NCI-H524 treated with DMSO at 0.1 percent for 48 hours (cell line): ENCODE measurements at places on chromosomes 7 and 10.

DNA sequence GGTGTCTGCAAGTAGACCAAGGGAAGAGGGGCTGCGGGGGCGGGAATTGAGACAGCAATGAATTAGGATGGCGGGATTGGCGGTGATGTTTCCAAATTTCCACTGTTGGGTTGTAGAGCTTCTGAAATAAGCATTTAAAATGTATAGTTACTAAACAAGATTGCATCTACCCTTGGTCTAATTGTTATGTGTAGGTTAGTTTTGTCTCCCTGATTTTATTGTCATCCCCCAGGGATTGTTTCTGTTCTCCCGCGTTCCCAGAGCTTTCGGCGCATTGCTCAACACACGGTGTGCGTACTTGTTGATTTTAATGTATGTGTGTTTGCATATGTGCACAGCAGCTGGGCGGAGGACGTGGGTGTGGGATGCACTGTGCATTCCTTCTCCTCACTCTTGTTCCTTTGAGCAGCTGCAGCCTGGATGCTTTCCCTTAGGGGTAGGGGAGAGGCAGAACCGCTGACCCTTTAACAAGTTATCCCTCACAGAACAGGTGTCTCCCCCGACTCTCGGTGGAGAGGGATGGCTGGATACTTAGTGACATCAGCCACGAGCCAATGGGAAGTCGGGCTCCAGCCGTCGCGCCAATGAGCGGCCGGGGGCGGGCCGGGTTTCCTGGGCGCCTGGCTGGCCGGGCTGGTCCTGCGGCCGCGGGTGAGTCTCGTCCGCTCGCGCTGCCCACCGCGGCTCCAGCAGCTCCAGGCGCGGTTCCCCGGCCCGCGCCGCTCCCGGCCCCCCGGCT is at the start of gene TSPAN33:
TSS of gene TSPAN33 (plus strand) at position 613 of the 739 bp plus-strand sequence. CDS start 274 bp downstream, outside the sequence.
- DNase-seq, result peak; percentile 64

DNA sequence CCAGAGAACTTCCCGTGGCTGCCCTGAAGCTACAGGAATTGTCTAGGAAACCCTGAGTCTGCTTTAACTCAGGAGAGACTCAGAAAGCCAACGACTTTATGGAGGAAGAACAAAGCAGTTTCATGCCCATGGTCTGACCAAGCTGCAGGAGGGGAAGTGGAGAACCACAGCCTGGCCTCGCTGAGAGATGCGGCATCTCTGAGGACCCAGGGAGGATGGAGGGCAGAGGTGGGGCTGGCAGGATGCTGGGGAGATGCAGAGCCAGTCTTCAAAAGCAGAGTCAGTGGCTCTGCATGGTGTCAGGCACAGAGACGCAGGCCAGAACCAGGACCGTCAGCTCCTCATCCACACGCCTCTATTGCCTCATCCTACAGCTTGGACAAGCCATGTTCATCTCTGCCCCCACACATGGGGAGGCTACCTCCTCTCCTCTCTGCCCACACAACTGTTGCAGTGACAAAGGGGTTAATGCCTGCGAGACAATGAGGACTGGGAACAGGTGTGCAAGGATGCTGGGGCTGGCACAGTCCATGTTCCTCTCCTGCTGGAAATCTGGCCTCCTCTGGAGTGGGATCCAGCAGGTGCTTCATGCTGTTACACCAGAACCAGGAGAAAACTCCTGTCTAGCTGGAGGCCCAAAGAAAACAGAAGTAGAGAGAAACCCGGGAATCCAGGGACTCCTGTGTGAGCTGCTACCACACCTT is 267.0 kb downstream of the PLXNA4 start:
- no peak for DNase-seq

DNA sequence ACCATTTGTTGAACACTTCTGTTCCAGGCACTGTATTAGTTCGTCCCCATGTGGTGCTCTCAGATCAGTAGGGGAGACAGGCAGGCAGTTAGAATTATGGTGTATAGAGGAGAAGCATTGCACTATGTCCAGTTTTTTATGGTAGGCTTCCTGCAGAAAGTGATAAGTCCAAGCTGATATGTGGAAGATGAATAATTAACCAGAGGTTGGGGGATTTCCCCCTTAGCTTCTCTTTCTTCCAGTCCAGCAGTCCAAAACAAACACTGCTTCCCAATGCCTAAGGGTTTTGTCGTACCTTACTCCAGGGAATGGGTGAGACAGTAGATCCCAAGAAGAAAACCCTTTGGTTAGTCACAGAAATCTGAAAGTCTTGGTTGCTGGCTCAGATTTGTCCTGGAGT is 19.2 kb downstream of the HIF1AN start:
- DNase-seq, result no peak

GRCh38 chr7:146090023-146090645 is 26.5 kb upstream of the CNTNAP2 start:
- no peak for DNase-seq

DNA sequence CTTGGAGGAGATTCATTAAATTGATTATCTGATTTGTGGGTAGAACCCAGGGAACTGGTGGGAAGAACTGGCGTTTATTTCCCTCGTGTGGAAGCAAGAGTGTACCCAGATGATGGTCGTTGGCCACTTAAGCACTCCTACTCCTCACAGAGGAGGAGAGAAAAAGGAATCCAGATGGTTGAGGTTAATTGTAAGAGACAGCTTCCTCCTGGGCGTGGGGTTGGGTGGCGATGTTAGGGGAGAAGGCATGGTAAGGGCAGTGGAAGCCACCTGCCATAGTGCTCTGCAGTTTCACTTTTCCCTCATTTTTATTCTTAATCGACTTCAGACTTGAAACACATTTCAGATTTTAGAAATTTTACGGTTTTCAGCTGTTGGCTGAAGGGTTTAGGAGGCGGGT is 104.1 kb downstream of the DOCK1 start:
- peak; percentile 23 for DNase-seq

GRCh38 chr10:59680199-59680598 is 29.5 kb downstream of the SLC16A9 start:
- no peak for DNase-seq

- DNase-seq, result no peak
Observed at GRCh38 chr7:129684777-129685176, 73.3 kb downstream of the NRF1 start.

- no peak for DNase-seq
Observed at GRCh38 chr10:112805701-112806100, 144.3 kb upstream of the TCF7L2 start.

GRCh38 chr10:17453035-17453372 is 1.4 kb downstream of the ST8SIA6 start:
- DNase-seq, result no peak

GRCh38 chr7:36627836-36628235 is 96.5 kb downstream of the AOAH start:
- no peak for DNase-seq

GRCh38 chr10:12390733-12391132 is 41.4 kb downstream of the CAMK1D start:
- DNase-seq, result no peak

GRCh38 chr10:64080071-64080470 is 558.9 kb downstream of the REEP3 start:
- DNase-seq, result no peak

GRCh38 chr10:52864201-52865106 is 91.9 kb upstream of the MBL2 start:
- no peak for DNase-seq

- no peak for DNase-seq
Observed at GRCh38 chr10:75468612-75469005, 37.2 kb downstream of the LRMDA start.

DNA sequence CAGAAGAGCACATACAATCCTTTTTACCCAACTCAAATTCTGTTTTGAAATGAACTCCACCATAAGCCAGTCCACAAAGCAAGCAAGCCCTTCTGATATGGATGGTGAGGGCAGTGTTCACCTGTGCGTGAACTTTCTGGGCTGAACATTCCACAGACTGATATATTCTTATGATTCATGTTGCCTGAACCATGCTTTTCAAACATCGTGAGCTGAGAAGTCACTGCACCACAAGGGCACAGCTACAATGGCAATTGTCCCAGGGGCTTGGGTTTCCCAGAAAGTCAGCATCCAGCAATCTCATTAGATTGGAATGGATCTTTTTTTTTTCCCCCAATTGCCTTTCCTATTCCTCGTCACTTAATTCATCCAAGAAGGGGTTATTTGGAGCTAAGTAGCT is 86.9 kb upstream of the ZNF438 start:
- no peak for DNase-seq

- no peak for DNase-seq
Observed at GRCh38 chr10:103433858-103434257, 18.3 kb downstream of the CALHM2 start.

DNA sequence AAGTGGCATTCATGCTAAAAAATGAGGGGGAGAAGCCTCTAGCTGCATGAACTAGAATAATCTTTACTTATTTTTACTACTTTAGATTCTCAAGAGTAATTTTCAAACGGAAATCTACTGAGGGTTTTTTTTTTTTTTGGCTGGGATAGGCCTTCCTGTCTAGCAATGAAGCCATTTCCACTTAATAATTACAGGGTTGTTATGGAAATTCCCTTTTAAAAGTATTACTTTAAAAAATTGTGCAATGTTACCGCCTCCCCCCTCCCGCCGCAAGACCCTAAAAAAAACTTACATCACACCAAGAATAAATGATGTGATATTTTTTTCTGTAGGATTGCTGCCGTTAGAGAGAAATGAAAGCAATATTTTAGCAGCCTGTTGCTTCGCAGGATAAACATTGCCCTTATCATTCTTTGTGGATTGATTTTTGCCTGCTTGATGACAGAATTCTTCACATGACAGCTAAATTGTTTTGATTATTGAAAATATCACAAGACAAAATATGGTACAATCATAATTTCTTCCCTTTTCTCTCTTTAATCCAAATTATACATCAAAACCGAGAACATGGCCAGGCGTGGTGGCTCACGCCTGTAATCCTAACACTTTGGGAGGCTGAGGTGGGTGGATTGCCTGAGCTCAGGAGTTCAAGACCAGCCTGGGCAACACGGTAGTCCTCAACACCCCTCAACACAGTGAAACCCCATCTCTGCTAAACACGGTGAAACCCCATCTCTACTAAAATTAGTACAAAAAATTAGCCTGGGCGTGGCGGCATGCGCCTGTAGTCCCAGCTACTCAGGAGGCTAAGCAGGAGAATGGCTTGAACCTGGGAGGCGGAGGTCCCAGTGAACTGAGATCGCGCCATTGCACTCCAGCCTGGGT is 32.8 kb downstream of the ARL4A start:
- no peak for DNase-seq

DNA sequence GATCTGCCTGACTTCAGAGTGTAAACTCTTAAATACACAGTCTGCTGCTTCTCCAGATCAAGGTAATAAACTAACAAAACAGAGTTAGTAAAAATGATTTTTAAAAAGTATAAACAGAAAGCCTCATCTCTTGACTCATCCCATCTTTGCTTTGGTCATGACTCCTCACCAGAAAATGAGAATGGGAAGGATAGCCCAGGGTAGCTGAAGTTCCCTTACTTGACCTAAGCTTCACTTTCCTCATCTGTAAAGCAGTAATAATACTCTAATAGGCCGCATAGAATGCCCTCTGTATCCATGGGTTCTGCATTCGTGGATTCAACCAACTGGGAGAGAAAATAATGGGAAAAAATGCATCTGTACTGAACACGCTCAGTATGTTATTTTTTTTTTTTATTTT is 11.3 kb upstream of the SLC25A28 start:
- no peak for DNase-seq

GRCh38 chr10:60846173-60846572 is 67.9 kb downstream of the CDK1 start:
- no peak for DNase-seq

DNA sequence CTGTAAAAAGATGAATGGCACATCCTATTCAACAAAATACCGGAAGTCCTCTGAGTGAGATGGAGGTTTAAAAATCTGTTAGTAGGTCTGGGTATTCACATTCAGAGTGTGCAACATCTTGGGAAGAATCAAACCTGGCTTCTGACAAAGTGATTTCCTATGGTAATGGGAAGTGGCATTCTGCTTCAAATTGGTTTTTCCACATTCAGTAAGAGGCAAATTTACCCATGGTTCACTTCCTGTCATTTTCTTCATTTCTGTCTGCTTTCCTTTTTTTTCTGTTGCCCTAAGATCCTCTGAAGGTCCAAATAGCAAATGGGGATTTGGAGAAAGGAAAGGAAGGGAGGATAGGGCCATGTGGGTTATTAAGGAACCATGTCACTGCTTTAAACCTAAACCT is 218.3 kb downstream of the DOCK4 start:
- DNase-seq, result no peak

DNA sequence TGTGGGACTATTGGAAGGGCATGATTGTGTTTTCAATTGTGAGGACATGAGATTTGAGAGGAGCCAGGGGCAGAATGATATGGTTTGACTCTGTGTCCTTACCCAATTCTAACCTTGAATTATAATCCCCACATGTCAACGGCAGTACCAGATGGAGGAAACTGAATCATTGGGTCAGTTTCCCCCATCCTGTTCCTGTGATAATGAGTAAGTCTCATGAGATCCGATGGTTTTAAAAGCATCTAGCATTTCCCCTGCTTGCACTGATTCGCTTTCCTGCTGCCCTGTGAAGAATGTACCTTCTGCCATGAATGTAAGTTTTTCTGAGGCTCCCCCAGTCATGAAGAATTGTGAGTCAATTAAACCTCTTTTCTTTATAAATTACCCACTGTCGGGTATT is 1367.1 kb downstream of the XPNPEP1 start:
- DNase-seq, result no peak

- DNase-seq, result no peak
Observed at GRCh38 chr10:30502266-30503060, 68.5 kb downstream of the MAP3K8 start.

DNA sequence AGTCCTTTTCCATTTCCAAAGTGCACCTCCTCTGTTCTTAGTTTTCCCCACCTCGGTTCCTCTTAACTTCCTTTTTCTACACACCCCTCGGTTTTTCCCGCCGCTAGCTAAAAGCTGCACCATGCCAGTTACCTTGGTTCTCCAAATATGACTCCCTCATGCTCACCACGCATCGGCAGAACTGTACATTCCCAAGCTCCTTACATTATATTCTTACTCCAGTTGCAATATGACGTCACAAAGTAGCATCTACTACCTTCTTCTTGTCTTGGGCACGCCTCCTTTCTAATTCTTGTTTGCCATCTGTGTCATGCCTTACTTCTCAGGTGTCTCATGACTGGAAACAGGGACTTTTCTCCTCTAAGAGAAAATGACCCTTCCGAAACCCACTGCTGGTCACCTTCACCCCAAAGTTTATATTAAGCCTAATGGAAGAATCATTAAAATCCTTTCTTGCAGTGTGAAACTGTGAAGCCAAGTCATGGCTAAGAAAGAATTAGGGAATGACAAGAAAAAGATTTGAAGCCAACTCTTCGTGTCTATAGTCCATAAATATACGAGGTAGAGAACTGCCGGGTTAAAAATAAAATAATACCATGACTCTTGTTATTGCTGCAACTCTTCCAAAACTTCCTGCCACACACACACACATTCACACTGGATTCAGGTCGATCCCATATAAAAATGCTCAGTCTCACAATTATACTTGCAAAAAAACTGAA is 1.7 kb downstream of the ESYT2 start:
- DNase-seq, result no peak
